ENCODE measurements at places on chromosomes 13 and 19.

DNA sequence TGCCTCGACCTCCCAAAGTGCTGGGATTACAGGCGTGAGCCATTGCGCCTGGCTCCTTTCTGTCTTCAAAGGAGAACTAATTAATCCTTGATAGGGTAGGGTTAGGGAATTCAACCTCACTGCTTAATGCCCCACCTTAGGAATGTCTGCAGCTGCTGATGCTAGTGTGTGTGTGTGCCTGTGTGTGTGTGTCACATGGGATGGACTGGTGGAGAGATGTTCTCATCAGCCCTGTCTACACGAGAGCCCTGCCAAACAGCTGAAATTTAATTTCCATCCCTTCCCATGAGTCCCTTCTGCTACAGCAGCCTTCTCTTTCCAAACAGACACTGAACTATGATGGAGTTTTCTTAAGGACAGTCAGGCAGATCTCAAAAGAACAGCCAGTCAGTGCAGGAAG is 46.5 kb upstream of the CLDN10 start:
- no peak for DNase-seq

- no peak for DNase-seq
Measured at GRCh38 chr13:30510091-30510490, 44.4 kb upstream of the HMGB1 start.

- DNase-seq, result no peak
Measured at GRCh38 chr13:63199508-63199907, 1783.9 kb upstream of the PCDH20 start.

- no peak for DNase-seq
Measured at GRCh38 chr19:48648134-48648533, 2.1 kb upstream of the CA11 start.

DNA sequence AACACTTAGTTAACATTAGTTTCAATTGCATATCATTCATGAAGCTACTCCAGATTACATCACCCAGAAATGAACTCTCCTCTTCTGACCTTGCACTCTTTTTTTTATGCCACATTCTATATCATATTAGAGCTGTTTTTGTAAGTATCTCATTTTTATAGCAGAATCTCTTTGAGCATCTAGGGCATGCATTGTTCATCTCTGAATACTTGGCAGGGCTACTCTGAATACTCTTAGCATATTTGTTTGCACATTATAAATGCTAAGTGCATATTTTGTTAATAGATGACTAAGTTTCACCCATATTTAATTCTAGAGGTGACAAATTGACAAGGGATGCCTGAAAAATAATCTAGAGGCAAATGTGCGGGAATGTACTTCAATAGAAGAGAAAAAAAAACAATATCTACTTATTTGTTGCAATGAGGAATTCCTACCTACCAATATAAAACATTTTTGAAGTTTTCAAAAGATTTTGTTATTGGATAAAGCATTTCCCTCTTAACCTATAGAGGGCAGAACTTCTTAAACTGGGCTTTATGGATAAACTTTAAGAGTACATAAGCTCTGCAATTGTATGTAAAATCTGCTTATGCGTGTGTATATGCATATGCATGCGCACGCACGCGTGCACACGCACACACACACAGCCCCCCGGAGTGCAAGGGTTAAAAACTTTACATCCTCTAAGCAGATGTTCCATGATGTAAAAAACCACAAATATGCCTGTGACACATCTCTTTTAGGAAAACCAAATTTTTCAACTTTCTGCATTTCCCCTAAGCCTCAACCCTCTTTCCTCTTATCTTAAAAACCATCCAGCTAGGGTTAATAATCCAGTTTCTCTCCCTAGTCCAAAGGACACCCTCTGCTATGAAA is 73.0 kb upstream of the OXGR1 start:
- DNase-seq, result no peak

DNA sequence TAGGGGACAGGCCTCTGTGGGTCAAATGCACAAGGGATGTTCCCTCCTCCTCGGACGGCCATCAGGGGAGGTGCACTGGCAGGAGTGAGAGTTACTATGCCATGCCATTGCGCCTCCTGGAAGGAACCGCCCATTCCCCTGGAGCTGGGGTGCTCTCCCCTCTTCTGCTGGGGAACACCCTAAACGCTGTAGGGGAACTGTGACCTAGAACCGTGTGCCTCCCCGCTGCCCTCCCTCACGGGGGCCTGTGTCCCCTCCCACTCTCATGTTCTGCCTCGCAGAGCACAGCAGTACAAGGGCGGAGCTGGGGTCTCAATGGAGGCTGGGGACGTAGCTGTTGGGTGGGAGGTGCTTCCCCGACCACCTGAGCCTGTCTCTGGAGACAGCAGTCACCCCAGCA is 17.2 kb upstream of the CRTC1 start:
- no peak for DNase-seq

GRCh38 chr19:38046254-38047048 is 139.4 kb downstream of the SIPA1L3 start:
- no peak for DNase-seq

DNA sequence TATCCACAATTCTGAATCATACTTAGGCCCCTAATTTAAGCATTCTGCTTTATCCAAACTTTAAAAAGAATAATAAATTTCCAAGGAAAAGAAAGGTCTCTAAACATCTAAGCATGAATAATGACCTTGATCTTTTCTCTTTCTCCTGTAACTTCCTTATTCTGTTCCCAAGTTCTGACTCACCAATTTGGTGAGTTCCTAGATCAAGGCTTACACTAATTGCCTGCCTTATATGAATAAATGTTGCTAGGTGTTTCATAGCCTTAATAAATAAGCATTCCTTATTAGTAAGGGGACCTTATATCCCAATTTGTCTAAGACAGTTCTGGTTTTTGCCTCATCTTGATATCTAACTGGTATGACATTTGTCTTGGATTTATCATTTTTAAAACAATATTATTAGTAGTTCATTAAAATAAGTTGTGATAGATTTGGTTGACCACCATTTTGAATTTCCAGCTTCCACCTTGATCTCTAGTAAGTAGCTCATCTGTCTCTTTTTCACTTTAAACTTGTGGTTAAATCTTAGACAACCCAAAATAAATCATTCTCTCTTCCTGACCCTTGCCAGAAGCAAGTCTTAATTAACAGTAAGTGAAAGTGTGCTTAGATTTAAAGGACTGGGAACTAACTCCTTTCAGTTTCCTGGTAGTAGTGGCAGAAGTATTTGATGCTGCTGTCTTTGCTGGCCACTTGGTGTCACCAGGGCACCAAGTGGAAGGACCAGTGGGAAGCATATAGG is 121.2 kb upstream of the MLNR start:
- no peak for DNase-seq

- DNase-seq, result no peak
Measured at GRCh38 chr13:110298505-110299282, 8.3 kb downstream of the COL4A1 start.

GRCh38 chr13:101915755-101916107 is 463.3 kb downstream of the ITGBL1 start:
- no peak for DNase-seq

DNA sequence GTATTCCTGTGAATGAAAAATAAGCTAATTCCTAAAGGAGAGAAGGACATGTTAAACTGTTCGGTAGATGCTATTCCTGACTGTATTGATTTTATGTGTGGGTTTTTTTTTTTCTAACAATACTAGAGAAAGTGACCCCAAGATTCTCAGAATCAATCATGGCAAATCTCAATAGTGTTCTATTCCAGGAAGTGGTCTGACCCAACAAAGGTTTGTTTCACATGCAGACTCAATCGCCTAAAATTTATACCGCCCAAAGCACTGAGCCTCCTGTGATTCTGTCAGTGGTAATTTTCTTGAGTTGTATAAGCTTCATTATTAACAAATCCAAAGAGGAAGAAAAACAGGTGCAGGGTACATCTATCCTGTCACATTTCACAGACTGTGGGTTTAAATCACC is 293.7 kb downstream of the SUCLA2 start:
- DNase-seq, result no peak

GRCh38 chr13:42355491-42356183 is 83.7 kb downstream of the AKAP11 start:
- DNase-seq, result no peak

DNA sequence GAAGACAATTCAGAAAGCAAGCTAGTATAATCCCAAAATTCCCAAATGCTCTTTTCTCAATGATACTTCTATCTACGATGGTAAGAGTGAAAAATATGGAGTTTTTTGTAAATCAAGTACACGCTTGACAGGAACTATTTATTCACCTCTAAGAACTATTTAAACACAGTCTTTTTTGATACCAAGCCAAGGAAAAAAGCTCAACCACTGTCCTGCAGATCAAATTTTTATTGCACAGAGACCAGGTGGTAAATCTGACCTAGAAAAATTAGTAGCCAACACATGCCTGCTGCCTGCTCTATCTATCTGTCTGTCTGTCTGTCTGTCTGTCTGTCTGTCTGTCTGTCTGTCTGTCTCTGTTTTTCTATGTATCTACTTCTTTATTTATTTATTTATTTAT is 292.2 kb downstream of the MZT1 start:
- DNase-seq, result no peak

GRCh38 chr19:23822735-23823134 is 64.0 kb upstream of the ZNF681 start:
- no peak for DNase-seq

DNA sequence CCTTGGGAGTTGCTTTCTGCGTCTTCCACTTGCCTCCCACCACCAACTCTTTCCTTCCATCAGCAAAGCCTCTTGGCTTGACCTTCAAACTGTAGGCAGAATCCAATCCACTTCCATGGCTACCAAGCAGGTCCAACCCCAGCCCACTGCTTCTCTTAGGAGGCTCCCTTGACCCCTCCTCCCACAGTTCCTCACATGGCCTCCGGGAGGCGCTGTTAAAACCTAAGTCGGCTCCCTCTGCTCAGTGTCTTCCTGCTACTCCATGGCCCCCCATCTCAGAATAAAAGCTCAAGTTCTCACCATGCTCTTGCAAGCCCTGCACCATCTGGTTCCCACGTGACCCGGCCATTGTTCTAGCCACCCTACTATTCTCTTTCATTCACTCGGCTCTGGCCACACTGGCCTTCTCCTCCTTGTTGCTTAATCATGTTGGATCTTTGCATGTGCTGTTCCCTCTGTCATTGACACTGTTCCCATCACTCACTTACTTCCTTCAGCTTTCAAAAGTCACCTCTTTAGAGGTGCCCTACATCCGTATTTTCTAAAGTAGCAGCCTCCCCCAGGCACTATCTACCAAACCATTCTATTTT is 7.5 kb downstream of the IZUMO2 start:
- DNase-seq, result no peak

DNA sequence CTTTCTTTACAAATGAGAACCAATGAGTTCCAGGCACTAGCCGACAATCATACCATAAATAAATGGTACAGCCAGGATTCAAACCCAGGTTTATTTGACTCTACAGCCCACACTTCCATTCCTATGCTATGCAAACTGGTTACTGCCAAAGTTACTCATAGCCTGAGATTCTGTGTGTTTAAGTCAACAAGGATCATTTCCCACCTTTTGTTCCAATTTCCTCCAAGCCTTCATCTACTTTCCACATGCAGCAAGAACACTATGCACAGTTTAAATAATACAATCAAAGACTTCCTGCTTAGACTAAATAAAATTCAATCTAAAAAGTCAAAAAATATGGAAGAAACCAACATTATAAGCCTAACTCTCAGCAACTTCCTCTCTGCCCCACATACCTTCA is 59.2 kb upstream of the KLF12 start:
- no peak for DNase-seq

- peak; percentile 10 for DNase-seq
Measured at GRCh38 chr13:75636436-75637180, 478 bp downstream of the LMO7 start.

DNA sequence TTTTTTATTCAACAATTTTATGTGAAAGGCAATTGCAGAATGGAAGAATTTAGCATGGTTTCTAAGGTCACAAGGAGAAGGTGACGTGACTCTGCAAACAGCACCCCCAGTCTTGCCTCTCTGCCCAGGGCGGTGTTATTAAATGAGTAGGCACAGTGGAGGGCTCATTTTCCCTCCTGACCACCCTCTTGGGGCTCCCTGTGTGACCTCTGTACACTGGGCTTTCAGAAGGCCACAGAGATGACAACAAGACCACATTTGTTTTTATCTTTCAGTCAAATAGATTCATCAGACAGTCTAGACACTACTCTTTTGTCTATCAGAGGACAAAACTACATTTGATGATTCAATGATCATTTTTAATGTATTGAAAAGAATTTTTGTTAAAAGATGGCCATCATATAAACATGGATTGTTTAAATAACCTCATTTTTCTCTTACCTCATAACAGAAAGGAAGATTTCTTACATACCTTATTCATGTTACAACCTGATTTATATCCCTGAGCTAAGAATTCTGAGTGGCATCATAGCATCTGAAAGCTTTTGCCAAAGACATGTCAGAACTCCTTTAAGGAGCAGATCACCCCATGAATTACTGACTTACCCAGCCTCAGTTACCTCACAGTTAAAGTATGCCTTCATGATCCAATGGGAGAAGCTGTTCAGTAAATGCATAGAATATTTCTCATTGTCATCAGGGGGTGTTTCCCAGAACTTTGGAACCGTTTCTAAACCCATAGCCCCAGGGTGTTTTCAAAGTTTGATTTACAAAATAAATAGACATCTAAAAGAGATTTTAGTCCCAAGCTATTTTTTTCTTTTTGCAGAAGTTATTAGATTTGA is 184.0 kb upstream of the RFC3 start:
- no peak for DNase-seq

DNA sequence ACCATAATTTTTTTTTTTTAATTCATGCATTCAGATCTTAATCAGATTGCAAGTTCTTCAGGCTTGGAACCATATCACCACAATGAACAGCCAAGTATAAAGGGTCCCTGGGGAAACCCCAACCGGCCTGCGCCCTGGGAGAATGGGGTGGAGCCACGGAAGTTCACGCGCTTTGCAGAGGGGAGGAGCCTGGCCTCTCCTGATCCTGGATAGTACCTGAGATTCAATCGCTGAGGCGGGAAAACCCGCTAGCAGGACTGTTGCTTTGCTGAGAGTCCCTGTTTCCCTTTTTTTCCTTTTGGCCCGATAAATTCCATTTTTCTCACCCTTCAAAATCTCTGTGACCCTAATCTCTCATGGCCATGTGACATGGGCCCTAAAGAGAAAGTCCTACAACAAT is 385.1 kb downstream of the IRS2 start:
- DNase-seq, result no peak

DNA sequence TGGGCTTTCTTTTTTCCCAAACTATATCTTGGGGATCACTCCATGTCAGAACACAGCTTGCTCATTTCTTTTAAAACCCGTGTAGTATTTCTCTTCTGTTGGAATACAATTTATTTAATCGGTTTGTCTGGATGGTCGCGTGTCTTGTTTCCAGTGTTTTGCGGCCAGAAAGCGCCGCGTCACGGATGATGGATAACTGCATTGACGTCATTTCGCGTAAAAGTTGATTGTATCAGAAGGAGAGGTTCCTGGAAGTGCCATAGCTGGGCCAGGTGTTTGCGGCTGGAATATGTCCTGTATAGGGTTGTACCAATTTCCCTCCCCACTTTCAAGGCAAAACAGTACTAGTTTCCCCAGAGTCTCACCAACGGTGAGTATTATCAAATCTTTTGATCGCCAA is 9.7 kb downstream of the ACTL9 start:
- DNase-seq, result no peak

- no peak for DNase-seq
Measured at GRCh38 chr13:97749174-97749573, 204.3 kb upstream of the IPO5 start.

Measured in stimulated activated CD4-positive, alpha-beta T cell treated with anti-CD3 and anti-CD28 coated beads, Interleukin-2, amount 100 ng/mL, for 4 hours (primary cell).